Left cardiac atrium (tissue), 4 donors: ENCODE measurements at places on chromosomes 4 and X.

- DNase-seq, result no peak
Observed at GRCh38 chrX:41452565-41453356, 5.6 kb downstream of the NYX start.

- no peak for DNase-seq
Observed at GRCh38 chr4:159552979-159553768, 450.3 kb downstream of the RAPGEF2 start.

DNA sequence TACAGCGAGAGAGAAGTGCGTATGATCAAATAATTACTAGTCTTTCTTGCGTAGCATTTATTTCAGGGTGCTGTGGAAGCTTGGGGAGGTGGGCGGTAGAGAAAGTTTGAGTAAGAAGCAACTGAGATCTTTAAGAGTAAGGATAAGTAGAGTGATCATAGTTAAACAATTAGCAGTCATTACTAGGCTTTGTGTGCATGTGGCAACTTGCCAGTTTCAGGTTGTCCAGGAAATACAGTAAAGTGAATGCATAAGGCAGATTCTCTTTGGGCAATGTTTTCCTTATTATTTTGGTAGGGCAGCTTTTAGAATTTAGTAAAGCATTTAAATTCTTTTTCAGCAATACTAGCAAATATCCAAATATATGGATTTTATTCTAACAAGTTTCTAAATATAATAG is 57.0 kb downstream of the HPGDS start:
- DNase-seq, result no peak

DNA sequence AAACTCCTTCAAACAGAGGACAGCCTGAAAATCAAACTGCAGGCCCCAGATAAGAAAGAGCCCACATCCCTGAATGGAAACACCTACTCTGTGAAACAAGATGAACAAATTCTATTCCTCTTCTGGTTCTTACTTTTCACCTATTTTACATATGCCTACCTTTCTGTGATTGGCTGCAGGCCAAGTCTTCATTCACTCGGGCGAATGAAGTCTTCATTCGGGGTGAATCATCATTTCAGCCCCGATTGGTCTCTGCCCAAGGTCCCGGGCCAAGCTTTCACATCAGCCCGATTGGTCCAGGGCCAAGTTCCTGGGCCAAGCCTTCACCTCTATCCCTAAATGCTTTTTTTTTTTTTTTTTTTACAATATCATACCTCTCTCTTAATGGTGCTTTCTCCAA is 529.8 kb upstream of the ACTRT1 start:
- DNase-seq, result no peak

GRCh38 chr4:94141001-94141400 is 66.7 kb upstream of the SMARCAD1 start:
- DNase-seq, result no peak
